ENCODE measurements at places on chromosomes 13 and 19.

- DNase-seq: no peak
Observed at GRCh38 chr13:88115976-88116375, 444.8 kb downstream of the SLITRK5 start.

DNA sequence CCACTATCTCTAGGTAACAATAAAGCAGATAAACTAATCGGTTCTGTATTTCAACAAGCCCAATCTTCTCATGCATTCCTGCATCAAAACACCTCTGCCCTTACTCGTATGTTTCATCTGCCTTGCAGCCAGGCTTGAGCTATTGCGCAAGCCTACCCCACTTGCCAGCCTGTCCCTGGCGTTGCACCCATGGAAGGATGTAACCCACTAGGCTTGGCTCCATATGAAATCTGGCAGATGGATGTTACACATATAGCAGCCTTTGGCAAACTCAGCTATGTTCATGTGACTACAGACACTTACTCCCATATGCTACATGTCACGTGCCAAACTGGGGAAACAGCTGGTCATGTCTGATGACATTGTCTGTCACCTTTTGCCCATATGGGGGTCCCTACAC, 11.9 kb upstream of the ZNF549 start:
- no peak for DNase-seq

- DNase-seq: no peak
Observed at GRCh38 chr19:50202386-50202785, 1.0 kb upstream of the MYH14 start.

- DNase-seq: no peak
Observed at GRCh38 chr13:42149136-42149535, 100.7 kb downstream of the DGKH start.

- no peak for DNase-seq
Observed at GRCh38 chr13:54492995-54493394, 1464.4 kb downstream of the OLFM4 start.

DNA sequence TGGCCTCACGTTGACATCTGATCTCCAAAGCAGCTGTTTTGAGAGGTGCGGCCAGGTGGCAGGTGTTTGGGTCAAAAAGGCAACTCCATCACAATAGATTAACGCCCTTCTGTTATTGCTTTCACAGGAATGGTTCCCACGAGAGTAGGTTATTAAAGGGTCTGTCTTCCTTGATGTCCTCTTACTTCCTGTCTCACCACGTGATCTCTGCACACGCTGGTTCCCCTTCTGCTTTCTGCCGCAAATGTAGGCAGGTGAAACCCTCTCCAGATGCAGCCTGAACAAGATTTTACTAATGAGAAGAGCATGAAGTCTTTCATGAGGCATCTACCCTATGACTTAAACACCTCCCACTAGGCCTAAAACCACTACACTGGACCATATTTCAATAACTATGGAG, 22.8 kb upstream of the ZNF564 start:
- DNase-seq: no peak

DNA sequence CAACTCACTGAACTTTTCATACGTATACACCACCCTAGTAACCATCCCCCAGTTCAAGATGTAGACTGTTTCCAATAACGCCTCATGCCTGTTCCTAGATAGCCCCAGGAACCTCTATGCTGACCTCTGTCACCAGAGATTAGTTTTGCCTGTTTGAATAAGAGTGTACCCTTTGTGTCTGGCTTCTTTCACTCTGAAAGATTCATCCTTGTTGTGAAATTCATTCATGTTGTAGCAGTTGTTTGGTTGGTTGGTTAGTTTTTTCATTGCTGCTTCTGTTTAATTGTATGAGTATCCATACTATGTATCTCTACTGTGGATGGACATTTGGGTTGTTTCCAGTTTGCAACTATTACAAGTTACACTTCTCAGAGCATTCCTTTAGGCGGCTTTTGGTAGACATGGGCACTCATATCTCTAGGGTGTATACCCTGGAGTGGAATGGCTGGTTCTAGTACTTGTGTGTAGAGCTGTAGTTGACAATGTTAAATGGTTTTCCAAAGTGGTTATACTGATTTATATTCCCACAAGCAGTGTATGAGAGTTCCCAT, 1.6 kb downstream of the RNASEH2B start:
- DNase-seq: no peak

- DNase-seq: no peak
Observed at GRCh38 chr13:95182570-95183265, 118.5 kb downstream of the ABCC4 start.

DNA sequence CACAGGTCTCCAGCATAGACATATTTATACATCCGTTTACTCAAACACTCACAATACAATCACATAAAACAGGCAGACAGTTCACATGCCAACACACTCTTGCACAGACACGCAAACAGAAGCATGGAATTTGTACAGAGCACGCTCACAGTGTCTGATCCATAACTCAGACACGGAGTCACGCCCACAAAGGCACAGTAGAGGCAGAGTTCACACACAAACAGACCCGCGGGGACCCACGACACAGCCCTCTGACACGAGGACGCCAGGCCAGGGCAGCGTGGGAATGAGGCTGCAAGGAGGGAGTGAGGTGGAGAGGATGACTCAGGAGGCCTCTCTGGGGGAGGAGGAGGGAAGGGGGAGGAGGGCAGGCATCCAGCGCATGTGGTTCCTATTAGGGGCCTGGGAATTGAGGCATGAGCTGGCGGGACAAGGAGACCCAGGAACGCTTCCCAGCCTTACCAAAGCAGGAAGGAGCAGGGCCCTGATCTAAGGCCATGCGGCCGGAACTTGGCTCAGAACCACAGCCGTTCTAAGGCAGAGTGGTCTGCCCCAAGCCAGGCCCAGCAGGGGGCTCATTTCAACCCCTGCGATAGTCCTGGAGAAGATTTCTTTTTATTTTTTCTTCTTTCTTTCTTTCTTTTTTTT, 9.1 kb upstream of the OLFM2 start:
- no peak for DNase-seq

DNA sequence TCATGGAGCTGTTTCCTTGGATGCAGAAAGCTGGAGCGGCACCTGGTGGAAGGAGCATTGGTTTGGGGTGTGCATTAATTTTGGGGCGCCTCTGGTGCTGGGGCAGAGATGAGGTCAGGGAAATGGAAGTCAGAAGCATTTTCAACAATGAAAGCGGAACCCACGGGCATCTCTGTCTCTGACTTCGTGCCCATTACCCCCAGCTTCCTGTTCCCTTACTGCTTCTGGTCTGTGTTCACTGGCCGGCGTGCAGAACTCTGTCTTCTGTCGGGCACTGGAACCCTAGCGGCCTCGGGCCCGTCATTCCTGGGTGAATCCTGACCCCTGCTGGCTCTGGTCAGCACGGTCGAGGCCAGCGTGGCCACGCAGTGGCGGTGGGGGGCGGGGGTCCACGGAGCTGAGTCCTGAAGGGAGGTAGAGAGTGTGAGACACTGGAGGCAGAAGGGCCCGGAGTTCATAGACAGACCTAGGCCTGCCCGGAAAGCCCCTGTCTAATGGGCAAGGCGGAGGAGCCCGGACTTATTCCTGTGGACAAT, 7.9 kb upstream of the LINGO3 start:
- no peak for DNase-seq

DNA sequence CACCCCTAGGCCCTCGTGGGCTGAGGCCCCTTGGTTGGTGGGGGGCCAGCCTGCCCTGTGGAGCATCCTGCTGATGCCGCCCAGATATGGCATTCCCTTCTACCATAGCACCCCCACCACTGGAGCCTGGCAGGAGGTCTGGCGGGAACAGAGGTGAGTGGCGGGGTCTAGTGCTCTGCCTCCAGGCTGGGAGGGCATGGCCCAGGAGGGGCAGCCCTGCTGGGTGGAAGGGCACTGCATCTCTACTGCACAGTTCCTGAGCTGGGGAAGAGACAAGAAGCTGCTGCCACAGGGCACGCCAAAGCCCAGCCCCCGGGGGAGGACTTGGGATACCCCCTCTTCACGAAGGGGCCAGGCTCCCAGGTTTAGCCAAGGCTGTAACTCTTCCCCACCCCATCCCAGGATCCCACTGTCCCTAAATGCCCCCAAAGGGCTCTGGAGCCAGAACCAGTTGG, 2.4 kb upstream of the KMT2B start:
- no peak for DNase-seq
